ENCODE measurements at places on chromosomes 3 and 15. TPM values are rescaled to one million over a fixed set of nuclear protein-coding genes. Genes with fewer than 3 reads are reported as not detected.

GRCh38 chr15:69554279-69554961 is 101.8 kb downstream of the RPLP1 start:
- no peak for DNase-seq

GRCh38 chr3:50862221-50862620 is 187.5 kb downstream of the DOCK3 start:
- DNase-seq: no peak

Gene MME
- total RNA-seq: 149 TPM

DNA sequence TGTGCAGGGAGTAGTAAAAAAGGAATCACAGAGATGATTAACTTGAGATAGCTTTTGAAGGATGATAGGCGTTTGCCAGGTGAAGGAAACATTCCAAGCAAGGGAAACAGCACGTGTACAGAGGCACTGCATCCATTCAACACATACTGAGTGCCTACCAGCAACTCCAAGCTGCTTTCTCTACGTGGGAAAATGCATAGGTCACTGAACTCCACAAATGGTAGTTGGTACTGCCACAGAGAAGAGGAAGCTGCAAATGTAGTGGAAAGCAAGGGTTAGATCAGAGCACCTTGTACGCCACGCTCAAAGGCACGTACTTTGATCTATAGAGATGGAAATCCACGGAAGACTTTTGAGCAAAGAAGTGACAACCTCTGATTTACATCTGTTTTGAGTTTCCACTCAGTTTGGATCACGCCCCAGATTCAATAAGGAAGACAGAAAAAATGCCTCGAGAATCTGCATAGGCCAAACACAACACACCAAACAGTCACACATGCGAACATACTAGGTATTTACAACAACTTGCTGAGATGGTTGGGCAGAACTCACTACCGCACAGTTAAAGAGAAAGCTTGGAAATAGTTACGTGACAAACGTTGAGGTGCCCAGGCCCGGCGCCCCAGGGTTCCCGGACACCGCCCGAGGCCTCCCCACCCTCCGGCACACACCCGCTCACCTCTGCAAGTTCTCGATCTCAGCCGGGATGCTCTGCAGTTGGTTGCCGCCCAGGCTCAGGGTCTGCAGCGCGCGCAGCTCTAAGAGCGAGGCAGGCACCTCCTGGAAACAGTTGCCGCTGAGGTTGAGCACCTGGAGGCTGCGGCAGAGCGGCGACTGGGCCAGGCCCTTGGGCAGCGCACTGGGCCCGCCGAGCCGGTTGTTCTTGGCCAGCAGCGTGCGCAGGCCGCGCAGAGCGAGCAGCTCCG is 826 bp downstream of the LRRC58 start:
- DNase-seq: no peak

DNA sequence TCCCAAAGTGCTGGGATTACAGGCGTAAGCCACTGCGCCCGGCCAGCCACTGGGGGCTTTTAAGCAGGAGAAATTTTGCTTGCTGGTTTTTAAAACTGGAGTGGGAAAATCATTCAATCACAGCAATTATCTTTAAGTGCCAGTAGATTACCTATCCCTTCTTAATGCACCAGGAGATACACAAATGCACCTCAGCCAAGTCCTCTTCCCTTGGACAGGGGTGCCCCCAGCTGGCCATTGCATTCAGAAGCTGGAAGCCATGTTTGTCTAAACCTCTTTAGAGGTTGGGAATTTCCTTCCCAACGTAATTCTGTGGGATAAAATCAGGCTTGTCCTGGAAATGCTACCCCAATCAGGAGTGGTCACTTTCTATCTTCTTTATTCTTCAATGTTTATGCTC is 26.6 kb downstream of the MIX23 start:
- DNase-seq: peak; percentile 37

DNA sequence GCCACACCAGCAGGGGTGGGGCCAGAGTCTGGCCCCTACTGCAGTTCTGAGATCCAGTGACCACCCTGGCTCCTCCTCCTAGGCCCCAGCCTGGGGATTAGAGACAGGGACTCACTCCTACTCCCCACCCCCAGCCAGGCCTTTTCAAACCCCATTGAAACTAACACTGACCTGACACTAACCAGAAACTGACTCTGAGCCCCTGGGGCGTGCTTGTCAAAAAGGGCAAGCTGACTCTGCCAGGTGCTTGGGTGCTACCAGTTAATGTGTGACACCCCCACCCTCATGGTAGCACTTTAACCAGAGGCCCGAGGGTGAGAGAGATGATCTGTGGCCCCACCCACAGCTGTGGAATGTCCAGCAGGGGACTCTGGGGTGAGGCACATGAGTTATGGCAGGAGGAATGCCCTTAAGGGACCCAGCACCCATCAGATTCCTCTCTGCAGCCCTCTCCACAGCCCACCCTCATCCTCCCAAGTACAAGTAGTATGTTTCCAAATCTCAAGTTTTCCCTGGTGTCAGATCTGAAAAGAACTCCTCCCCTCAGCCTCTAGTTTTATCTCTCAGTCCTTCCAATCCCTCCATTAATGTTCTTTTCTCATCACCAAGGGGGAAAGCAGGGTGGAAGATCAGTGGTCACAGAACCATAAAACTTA is 1.4 kb downstream of the PTH1R start:
- DNase-seq: peak; percentile 58

- no peak for DNase-seq
Measured at GRCh38 chr3:184563561-184563925, 2.0 kb downstream of the EPHB3 start.

DNA sequence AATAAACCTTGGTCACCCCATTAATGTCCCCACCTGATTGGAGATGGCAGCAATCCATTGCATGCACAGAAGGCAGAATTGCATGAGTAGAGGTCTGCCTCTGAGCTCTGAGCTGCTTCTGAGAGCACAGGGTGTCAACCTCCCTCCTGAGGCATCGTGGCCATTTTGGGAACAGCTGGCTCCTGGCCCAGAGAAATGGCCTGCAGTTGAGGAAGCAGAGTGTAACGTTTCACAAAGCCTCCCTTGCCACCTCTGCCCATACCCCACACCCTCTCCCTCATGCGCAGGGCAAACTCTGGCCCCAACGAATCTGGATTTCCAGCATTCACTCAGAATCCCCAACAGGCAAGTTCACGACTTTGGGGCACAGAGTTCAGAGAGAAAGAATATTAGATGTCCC is 198.9 kb downstream of the ADAMTS9 start:
- peak; percentile 26 for DNase-seq

Gene LRRN1
- 0.21 TPM for total RNA-seq

DNA sequence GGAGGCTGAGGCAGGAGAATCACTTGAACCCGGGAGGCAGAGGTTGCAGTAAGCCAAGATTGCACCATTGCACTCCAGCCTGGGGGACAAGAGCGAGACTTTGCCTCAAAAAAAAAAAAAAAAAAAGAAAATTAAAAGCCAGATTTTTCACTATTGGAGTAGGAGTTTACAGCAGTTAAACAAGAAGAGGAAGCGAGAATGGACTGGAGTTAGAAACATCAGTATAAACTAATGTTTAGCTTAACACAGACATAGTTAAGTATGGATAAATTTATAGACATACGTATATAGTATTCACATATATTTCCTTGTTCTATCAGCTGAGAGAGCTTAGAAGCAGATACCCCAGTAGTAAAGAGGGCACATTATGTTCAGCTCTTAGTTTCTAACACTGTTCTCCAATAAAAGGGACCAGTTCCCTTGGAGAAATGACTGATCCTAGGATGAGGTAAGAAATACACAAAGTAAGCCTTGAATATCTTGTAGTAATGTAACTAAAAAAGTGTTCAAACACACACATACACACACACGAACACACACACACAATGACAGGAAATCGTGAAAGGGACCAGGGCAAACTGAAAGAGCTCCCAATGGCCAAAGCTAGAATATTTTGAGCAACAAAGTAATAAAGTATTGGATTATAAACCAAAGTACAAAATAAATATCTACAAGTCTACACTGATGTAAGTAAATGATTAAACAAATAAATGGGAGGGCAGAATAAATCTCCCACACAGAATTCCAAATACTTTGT is 25.1 kb downstream of the PIK3CB start:
- no peak for DNase-seq

Gene GNAT1
- total RNA-seq: 4.4 TPM

- no peak for DNase-seq
Measured at GRCh38 chr3:196314597-196314996, 3.4 kb downstream of the DYNLT2B start.

Gene PCYT1A
- total RNA-seq: 66.2 TPM

Gene AMT
- total RNA-seq: 0.56 TPM

DNA sequence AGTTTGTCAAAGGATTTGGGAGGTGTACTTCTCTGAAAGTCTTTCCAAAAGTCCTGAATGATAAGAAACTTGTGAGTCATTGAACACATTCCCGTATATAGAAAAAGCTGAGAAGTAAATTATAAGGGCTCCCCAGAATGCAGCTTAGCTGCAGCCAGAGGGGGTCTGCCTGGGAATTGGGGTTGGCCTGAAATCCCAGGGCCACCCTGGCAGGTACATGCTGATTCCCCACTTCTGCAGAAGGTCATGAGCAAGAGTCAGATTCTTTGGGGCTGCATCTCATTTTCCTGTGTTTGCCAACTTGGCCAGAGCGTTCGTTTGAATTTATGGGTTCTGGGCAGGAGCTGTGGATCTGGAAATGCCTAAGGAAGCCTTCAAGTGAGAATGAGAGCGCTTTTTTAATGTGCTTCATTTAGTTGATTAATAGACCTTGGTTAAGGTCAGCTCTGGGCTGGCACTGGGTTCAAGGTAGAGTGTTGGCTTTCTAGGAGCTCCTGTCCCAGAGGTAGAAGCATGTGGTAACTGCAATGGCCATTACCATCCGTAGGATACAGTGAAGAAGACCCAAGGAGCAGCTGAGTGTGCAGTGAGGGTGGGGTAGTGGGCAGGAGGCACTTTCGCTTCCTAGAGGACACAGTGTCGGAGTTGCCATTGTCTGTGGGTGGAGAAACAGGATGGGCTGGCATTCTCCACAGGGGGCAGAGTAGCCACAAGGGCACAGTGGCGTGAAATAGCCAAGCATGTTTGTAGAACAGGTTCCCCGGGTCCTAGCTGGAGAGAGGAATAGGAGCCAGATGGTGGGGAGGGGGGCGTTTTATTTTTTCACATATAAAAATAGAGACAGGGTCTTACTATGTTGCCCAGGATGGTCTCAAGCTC is 3.2 kb downstream of the SLC6A6 start:
- no peak for DNase-seq

GRCh38 chr3:50542177-50543034 is 25.1 kb downstream of the C3orf18 start:
- DNase-seq: peak; percentile 75

DNA sequence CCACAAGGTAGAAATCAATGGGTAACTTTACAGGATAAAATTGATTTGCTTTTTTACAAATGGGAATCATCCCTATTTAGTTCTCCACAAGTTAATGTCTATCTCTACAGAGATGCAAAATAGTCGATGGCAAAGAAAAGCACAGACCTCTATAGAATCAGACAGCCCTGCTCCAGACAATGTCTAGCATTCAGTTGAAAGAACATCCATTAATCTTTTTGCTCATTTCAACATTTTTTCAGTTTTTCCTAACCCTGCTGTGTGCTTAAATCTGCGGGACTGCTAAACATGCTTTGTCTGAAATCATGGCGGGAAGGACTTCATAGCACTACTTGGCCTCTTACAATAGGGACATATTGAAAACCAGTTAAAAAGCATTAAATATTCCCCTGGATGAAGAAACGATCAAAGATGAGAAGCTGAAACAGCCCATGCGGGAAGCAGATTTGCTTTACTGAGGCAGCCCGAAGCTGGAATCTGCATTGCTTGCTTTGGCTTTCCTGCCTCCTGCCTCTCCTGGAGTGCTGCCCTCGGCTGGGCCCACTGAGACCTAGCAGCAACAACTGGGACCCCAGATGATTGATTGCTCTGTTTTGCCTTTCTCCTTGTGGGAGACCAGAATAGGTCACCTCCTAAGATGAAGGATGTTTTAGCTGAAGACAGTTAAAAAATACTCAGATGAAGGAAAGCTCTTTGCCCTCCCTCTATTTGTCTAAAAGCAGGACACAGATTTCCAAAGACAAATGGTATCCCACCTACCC is 38.5 kb upstream of the RASGRP1 start:
- DNase-seq: peak; percentile 4

DNA sequence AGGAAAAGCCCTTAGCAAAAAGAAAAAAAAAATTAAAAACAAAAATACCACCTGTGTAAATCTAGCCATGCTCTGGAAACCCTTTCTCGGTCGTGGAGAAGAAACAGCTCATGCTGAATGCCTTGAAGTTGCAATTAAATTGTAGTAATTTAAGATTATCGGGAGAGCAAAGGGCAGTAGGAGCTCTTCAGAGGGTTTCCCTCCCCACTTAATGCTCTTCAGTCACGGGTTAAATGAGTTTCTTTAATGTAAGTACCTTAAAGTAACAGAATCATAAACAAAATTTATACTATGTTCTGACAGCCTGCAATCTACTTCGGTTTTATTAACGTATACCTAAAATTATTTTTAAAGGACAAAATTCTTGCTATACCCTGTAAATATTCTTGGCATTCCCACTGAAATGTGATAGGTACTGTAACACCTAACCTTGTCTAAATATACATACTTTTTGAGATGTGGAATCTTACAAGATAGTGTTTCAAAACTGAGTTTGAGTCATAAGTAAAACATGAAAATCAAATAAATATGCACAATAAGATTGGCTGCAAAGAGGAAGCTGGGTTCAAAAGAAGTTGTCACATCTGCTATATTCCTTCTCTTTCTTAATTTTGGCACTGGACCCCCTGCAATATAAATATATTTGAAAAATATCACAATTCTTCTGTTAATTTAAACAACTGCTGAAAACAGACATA is 5.3 kb downstream of the FOXP1 start:
- DNase-seq: no peak

Gene MCF2L2
- 0.64 TPM for total RNA-seq

Gene TMEM87A
- 82.5 TPM for total RNA-seq

DNA sequence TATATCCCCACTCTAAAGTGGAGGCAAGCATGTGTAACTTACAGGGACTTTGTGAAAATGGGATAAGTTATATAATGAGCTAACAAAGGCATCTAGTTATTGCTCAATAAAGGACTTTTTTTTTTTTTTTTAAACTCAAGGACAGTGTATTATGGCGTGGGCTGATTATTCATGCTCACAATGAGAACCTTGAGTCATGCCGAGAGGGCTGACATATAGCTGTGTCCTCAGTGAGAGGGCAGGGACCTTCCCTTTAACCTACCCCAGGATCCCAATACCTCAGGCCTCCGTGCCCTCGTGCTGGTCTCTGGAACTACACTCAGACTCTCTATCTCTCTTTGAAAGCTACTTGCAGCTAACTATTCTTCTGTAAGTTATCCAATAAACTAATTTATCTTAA is 319.9 kb upstream of the ICE2 start:
- DNase-seq: no peak

DNA sequence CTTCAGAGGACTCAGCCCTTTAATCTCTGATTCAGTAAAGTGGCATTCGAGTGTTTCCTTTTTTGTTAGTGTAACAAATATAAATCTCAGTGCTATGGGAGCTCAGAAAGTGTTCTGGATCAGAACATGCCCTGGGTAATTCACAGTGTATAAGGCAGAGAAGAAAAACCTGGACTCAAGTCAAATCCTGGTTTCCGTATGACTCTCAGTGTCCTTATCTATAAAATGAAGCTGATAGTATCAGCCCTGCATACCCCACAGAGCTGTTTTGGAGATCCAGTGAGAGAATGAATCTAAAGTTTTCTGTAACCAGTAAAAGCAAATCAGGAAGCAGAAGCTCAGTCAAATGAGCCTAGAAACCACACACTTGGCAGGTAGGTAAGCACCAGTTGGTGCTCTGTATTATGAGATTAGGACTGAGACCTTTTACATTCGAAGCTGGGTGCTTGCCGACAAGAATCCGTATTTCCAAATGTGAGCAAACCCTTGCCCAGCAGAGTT is 67.2 kb downstream of the IL1RAP start:
- DNase-seq: peak; percentile 21
